ENCODE measurements at places on chromosomes 11 and 22.

DNA sequence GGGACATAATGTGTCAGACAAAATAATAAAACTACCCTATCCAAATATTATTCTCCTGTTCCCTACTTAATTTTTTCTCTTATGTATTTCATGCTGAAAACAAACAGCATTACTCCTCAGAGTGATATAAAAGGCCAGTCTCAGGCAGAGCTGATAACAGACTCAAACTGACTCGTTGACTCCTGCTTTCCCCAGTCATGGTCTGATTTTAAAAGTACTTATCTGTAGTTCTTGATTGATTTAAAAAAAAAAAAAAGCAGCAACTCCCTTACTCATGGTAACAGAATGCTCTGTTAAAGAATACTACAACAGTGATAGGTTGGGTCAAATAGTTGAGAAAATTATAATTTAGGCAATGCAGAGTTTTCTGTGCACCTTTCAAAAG, 90.3 kb upstream of the BARX2 start:
- DNase-seq, result no peak

DNA sequence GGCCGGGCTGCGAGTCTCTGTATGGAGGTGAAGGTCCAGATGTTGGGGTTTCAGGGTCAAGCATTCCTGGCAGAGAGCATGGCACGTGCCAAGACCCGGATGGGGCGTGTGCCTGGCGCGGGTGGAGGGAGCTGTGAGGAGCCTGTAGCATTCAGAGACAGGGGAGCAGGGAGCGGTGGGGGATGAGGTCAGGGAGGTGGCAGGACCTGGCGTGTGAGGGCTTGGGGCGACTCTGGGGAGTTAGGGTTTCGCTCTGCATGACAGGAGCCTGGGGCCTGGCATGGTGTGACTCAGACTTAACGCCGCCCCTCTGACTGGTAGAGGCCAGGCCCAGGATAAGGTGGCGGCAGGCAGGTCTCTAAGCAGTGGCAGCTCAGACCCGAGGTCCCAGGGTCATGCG, 103.0 kb downstream of the KCNQ1 start:
- no peak for DNase-seq

DNA sequence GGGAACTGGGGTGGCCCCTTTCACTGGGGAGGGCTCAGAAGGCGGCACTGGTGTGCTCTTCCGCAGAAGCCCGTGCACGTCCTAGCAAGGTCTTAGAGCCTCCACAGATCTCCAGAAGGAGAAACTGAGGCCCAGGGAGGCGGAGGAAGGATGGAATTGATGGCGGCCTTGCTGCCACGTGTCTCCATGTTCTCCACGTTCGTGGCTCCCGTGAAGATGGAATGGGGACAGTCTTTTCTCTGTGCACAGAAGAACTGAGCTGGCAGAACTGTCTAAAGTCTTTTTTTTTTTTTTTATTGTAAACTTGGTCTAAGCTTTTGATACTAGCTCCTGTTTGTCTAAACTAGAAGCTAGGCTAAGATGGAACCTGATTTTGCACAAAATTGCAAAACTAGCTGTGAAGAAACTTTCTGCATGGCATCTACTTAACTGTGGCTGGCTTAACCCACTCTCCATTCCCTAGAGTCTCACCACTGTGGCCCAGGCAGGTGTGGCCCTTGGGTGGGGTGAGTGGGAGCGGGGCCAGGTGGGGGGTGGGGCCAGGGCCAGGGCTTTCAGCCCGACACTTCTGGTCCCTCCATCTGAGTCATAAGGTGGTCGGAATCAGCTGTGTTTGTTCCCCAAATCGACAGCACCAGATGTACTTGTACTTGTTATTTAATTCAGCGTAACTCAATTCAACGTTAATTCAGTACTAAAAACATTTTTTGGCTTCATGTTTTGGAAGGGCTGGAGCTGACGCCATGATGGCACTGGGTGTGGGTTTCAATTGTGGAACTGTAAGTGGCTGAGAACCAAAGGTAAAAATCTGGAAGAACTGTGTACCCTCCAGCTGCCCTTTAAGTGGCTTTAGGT, 120.7 kb downstream of the MPPED1 start:
- DNase-seq, result no peak

GRCh38 chr11:128734103-128734831, 40.4 kb downstream of the FLI1 start:
- no peak for DNase-seq

- no peak for DNase-seq
Measured at GRCh38 chr11:102924851-102925380, 30.6 kb downstream of the MMP13 start.

All from NCI-H187 treated with DMSO at 0.1 percent for 48 hours (cell line).